Kidney (tissue), 22 donors: ENCODE measurements at places on chromosomes 3 and 15.
A peak's percentile ranks its signal among the peaks of the same experiment; 100 is the strongest.

GRCh38 chr3:25594007-25594502 lies 70.7 kb downstream of the TOP2B start:
- peaks cover 2% of the 10 kb centered on the region for H3K36me3 ChIP-seq
- no peaks in the 10 kb centered on the region for H3K27me3 ChIP-seq
- no peak overlapping the region for H3K4me3 ChIP-seq
- DNase-seq, result peak; percentile 91

GRCh38 chr3:194837457-194838127 lies 151.9 kb downstream of the FAM43A start:
- no peak overlapping the region for H3K4me3 ChIP-seq
- H3K36me3 ChIP-seq, result no peaks in the 10 kb centered on the region
- no peak for DNase-seq
- no peaks in the 10 kb centered on the region for H3K27me3 ChIP-seq
- H3K27ac ChIP-seq, result no peak overlapping the region

DNA sequence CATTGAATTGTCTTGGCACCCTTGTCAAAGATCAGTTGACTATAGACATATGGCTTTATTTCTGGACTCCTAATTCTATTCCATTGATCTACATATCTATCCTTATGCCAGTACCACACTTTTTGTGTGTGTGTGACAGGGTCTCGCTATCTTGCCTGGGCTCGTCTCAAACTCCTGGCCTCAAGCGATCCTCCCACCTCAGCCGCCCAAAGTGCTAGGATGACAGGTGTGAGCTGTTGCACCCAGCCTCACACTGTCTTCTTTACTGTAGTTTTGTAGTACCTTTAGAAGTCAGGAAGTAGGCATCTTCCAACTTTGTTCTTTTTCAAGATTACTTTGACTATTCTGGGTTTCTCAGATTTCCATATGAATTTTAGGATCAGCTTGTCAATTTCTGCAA lies 24.3 kb downstream of the CDAN1 start:
- no peaks in the 10 kb centered on the region for H3K27me3 ChIP-seq
- H3K27ac ChIP-seq, result no peak overlapping the region
- H3K4me3 ChIP-seq, result no peak overlapping the region
- H3K36me3 ChIP-seq, result no peaks in the 10 kb centered on the region

- H3K27ac ChIP-seq, result no peak overlapping the region
- no peak overlapping the region for H3K4me3 ChIP-seq
- no peaks in the 10 kb centered on the region for H3K4me1 ChIP-seq
- no peak for DNase-seq
- H3K27me3 ChIP-seq, result no peaks in the 10 kb centered on the region
Observed at GRCh38 chr3:62837145-62837787, 38.0 kb downstream of the CADPS start.

DNA sequence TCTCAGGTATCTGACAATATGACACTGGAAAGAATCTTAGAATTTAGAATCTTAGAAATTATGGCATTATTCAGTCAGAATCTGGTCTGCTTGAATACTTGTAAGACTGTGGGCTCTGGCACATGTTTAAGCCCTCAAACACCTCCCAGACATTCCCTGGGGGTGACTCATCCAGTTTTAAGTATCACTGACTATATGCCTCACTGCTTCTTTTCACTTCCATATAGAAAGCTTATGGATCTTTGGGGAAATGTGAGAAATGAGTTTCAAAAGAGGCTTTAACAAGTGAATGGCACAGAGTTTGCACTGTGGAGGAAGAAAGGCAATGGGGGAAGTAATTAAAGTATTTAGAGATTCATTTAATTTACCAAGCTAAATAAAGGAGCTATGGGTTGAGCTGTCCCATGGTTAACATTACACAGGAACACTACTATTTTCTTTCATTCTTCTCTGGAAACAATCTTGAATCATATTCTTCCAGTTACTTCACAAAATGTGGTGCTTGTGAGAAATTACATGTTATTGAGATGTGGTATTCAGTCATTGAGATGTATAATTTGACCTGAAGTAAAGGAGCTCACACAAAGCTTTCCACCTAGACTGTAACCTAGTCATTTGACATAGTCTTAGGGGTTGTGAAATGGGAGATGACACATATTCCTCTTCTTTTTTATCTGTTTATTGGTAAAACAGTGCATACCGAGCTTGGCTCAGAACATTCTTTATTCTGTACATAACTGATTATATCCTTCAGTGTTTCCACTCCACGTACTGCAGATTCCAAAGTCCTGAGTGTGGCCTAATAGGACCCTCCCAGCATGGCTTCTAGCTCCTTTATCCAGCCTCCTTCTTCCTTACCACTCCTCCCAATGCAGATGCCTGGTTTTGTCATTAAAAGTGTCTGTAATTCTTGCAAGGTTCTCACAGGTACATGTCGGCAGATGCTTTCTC lies 544.6 kb upstream of the NECTIN3 start:
- no peak overlapping the region for H3K27ac ChIP-seq
- H3K36me3 ChIP-seq, result no peaks in the 10 kb centered on the region
- H3K4me3 ChIP-seq, result no peak overlapping the region
- no peak for DNase-seq
- no peaks in the 10 kb centered on the region for H3K27me3 ChIP-seq
- no peaks in the 10 kb centered on the region for H3K4me1 ChIP-seq

DNA sequence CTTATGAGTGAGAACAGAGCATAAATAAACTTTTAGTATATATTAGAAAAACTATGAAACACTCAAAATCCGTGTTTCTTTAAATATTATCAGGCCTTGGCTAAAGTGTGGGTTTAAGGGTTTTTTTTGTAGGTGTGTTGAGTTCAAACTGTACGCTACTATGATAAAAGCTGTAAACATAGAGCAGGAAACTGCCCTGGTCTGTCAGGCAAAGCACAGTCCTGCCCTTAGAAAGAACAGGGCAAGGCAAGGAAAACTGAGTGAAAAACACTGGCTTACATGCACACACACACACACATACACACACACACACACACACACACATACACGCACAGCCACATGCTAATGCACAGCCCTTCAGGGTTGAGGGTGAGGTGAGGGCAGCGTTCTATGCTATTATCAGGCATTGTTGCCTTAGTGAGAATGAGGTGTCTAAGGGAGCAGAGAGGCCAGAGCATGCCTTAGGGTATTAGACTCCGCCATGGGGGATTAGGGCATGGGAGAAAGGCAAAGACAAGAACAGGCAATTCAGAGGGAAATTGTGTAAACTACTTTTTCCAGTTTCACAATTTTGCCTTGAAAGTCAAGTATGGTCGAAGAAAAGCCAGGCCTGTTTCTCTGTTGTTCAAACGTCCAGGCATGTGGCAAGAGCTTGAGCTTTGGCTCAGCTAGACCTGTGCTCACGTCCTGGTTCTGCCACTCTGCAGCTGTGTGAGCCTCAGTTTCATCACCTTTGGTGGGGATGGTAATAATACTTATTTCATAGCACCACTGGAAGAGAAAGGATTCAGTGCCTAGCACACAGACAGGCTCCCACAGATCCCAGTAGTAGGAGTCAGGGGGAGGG lies 36.3 kb upstream of the TPM1 start:
- no peaks in the 10 kb centered on the region for H3K4me1 ChIP-seq
- H3K4me3 ChIP-seq, result no peak overlapping the region
- no peaks in the 10 kb centered on the region for H3K27me3 ChIP-seq
- no peak for DNase-seq
- no peaks in the 10 kb centered on the region for H3K36me3 ChIP-seq
- H3K27ac ChIP-seq, result no peak overlapping the region

- no peaks in the 10 kb centered on the region for H3K36me3 ChIP-seq
- peaks cover 15% of the 10 kb centered on the region for H3K4me1 ChIP-seq
- no peak overlapping the region for H3K27ac ChIP-seq
- H3K27me3 ChIP-seq, result no peaks in the 10 kb centered on the region
- no peak for DNase-seq
Observed at GRCh38 chr15:71386448-71387236, 271.4 kb downstream of the THSD4 start.

- no peak for DNase-seq
- H3K27me3 ChIP-seq, result no peaks in the 10 kb centered on the region
- H3K36me3 ChIP-seq, result peaks cover 8% of the 10 kb centered on the region
- peaks cover 38% of the 10 kb centered on the region for H3K4me1 ChIP-seq
- H3K4me3 ChIP-seq, result peak overlapping the region; percentile 1
Observed at GRCh38 chr3:185927501-185928200, 10.2 kb downstream of the TRA2B start.

DNA sequence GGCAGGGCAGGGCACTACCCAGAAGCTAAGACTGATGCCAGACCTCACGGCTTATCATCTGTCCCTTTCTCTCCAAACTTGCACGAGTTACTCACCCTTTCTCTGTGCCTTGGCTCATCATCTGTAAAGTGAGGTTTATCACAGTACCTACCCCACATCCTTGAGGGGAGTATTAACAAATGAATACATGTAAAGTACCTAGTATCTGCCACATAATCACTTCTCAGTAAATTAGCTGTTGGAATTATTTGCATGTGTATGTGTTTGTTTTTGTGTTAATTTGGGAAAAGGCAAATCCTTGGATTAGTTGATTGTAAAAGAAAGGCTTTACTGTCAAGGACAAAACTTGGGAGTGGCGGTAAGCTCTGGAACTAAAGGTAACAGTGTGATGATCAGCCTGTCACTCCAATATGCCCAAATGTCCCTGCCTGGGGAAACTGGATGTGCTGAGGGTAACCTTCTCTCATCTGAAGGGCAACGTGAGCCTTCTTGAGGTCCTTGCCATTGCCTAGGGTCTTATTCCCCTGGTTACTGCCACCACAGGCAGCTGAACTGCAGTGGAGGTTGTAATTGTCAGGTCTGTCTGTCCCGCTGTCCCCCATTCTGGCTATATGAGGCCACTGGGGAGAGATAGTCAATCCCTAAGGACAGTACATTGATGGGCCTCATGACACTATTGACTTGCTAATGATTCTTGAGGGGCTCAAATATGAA lies 269.4 kb downstream of the CLSTN2 start:
- H3K4me1 ChIP-seq, result peaks cover 2% of the 10 kb centered on the region
- no peak overlapping the region for H3K4me3 ChIP-seq
- no peaks in the 10 kb centered on the region for H3K36me3 ChIP-seq
- H3K27me3 ChIP-seq, result no peaks in the 10 kb centered on the region
- no peak for DNase-seq

GRCh38 chr15:85927931-85928537 lies 133.3 kb upstream of the KLHL25 start:
- no peaks in the 10 kb centered on the region for H3K36me3 ChIP-seq
- H3K4me1 ChIP-seq, result no peaks in the 10 kb centered on the region
- no peaks in the 10 kb centered on the region for H3K27me3 ChIP-seq
- no peak overlapping the region for H3K4me3 ChIP-seq
- DNase-seq, result no peak

- DNase-seq, result no peak
- H3K4me3 ChIP-seq, result no peak overlapping the region
- H3K36me3 ChIP-seq, result no peaks in the 10 kb centered on the region
- H3K27ac ChIP-seq, result peak overlapping the region; percentile 78
- H3K27me3 ChIP-seq, result no peaks in the 10 kb centered on the region
- H3K4me1 ChIP-seq, result peaks cover 9% of the 10 kb centered on the region
Observed at GRCh38 chr3:172595664-172596393, 72.6 kb upstream of the TNFSF10 start.

- H3K27ac ChIP-seq, result peak overlapping the region; percentile 47
- peaks cover 39% of the 10 kb centered on the region for H3K4me1 ChIP-seq
- H3K4me3 ChIP-seq, result no peak overlapping the region
- no peaks in the 10 kb centered on the region for H3K27me3 ChIP-seq
Observed at GRCh38 chr3:124774327-124774718, 44.1 kb downstream of the UMPS start.

- H3K27ac ChIP-seq, result no peak overlapping the region
- no peaks in the 10 kb centered on the region for H3K27me3 ChIP-seq
- no peak for DNase-seq
- H3K4me3 ChIP-seq, result no peak overlapping the region
- no peaks in the 10 kb centered on the region for H3K4me1 ChIP-seq
Observed at GRCh38 chr15:24760066-24760465, 84.5 kb downstream of the NPAP1 start.

GRCh38 chr15:39125226-39125625 lies 455.7 kb upstream of the THBS1 start:
- no peak for DNase-seq
- no peaks in the 10 kb centered on the region for H3K36me3 ChIP-seq
- peaks cover 3% of the 10 kb centered on the region for H3K4me1 ChIP-seq
- H3K4me3 ChIP-seq, result no peak overlapping the region
- no peak overlapping the region for H3K27ac ChIP-seq

DNA sequence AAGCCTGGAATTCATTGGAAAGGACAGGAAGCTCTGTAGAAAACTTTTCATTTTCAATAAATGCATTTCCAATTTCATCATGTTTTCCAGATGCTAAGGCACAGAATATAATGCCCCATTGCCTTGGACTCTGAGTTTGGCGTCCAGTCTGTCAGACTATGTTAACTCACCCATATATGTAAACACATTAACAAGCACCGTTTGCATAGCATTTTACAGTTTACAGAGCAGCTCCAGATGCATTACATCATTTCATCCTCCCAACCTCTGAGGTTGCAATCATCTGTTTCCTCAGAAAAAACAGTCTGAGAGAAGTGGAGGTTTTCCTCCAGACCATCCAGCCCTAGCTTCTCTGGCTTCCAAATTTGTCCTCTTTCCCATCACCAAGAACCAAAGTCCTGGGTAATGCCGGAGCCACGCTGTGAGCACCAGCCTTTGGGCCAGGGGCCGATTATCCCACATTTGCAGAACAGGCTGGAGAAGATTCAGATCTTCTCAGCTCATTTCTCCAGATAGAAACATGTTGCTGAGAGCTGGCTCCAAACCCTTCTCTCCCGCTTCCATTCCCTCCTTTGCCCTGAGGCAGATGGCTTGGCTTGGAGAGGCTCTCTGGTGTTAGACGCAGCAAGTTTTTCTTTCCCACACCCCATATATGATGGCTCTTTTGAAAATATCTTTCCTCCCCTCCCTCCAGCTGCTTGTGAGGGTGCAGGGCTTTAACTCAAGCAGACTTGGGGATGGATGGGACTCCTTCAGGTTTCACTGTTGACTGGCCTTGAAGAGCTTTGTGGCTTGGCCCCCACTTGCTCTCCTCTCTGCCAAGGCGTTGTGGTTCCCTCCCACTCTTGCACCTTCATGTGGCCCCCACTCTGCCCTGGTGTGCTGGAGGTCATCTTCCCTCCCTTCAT lies 26.0 kb downstream of the CYP19A1 start:
- H3K27ac ChIP-seq, result no peak overlapping the region
- H3K36me3 ChIP-seq, result no peaks in the 10 kb centered on the region
- H3K4me3 ChIP-seq, result no peak overlapping the region
- H3K4me1 ChIP-seq, result no peaks in the 10 kb centered on the region

GRCh38 chr3:13689373-13690260 lies 140.7 kb downstream of the FBLN2 start:
- H3K27ac ChIP-seq, result no peak overlapping the region
- no peaks in the 10 kb centered on the region for H3K4me1 ChIP-seq
- H3K27me3 ChIP-seq, result no peaks in the 10 kb centered on the region
- no peaks in the 10 kb centered on the region for H3K36me3 ChIP-seq

GRCh38 chr3:159830523-159831154 lies 158.0 kb upstream of the IL12A start:
- no peaks in the 10 kb centered on the region for H3K36me3 ChIP-seq
- H3K27me3 ChIP-seq, result no peaks in the 10 kb centered on the region
- H3K4me1 ChIP-seq, result peaks cover 12% of the 10 kb centered on the region
- H3K4me3 ChIP-seq, result no peak overlapping the region
- no peak for DNase-seq

- no peak overlapping the region for H3K4me3 ChIP-seq
- H3K27me3 ChIP-seq, result no peaks in the 10 kb centered on the region
- no peaks in the 10 kb centered on the region for H3K36me3 ChIP-seq
- no peak for DNase-seq
- H3K4me1 ChIP-seq, result no peaks in the 10 kb centered on the region
Observed at GRCh38 chr3:1288805-1289494, 196.1 kb downstream of the CNTN6 start.

- DNase-seq, result no peak
- H3K36me3 ChIP-seq, result no peaks in the 10 kb centered on the region
- H3K4me1 ChIP-seq, result no peaks in the 10 kb centered on the region
- no peak overlapping the region for H3K27ac ChIP-seq
- H3K27me3 ChIP-seq, result no peaks in the 10 kb centered on the region
Observed at GRCh38 chr15:81749716-81750375, 296.0 kb downstream of the MEX3B start.
